SK-N-MC (cell line): ENCODE measurements at places on chromosomes 5 and 9.
A peak's percentile ranks its signal among the peaks of the same experiment; 100 is the strongest.

DNA sequence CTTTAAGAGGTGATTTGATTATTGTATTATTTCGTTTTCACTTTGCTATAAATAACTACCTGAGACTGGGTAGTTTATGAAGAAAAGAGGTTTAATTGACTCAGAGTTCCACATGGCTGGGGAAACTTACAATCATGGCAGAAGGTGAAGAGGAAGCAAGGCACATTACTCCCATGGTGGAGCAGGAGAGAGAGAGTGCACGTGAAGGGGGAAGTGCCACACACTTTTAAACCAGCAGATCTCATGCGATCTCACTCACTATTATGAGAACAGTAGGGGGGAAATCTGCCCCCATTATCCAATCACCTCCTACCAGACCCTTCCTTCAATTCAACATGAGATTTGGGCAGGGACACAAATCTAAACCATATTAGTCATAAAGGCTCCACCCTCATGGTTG lies 36.1 kb upstream of the NDFIP1 start:
- no peak for DNase-seq

- DNase-seq, result no peak
These were observed 417.2 kb upstream of the C9orf72 start for GRCh38 chr9:27990524-27990923.

- no peak for DNase-seq
These were observed 346.5 kb downstream of the SPOCK1 start for GRCh38 chr5:137152616-137153015.

DNA sequence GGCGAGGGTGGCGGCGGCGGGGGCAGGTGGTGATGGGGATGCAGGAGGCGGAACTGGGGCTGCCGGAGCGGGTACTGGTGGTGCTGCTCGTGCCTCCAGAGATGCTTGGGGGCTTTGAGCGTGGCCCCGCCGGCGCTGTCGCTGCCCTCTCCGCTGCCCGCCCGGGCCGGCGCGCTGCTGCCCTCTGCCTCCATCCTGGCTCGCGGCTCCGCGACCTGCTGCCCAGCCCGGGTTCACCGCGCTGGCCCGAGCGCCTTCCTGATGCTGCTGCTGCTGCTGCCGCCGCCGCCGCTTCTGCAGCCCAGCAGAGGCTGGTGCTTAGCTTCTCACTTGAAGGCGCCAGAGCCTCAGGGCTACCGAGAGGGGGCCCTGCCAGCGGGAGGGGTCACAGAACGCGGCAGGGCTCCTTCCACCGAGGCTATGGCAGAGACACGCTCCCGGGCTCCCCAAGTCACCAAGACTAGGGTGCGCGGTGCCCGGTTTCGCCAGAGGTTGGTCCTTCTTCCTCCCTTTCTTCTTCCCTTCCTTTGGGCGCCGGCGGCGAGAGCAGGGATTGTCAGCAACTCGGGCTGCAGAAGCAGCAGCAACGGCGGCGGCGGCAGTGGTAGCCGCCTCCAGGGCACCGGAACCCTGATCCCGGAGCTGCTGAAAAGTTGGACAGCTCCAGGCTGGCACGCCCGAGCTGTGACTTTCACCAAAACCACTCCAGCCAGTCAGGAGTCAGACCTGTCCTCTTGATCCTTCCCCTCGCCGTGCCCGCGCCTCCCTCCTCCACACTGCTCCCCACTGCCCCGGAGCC lies at the start of gene PDE4D:
Gene PDE4D, minus strand, starts transcription at position 298 of the 799 bp plus-strand sequence.
- DNase-seq, result no peak

GRCh38 chr5:99005506-99005905 lies 76.7 kb upstream of the CHD1 start:
- no peak for DNase-seq

DNA sequence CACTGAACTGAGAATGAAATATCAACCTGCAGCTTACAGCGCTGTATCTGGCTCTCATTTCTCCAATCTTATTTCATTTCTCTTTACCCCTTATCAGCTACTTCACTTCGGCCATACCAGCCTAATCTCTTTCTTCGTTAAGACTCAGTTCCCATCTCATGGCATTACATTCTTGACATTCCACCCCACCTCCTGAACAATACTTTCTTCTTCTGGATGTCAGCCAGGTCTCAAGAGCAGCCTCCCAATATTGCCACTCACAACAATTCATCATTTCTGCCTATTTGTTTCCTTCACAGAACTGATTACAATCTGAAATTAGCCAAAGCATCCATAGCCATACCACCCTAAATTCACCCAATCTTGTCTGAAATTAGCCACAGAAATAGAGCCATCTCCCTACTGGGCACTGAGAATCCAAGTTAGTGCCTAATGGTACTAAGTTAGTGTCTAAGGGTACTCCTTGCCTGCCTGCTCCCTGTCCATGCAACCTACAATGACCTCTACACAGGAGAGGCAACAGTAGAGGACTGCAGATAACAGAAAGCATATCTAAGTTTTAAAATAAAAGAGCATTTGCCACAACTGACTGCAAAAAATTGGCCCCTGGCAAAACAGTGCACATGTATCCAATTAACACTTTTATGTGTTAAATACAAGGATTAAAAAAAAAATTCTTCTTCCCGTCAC lies 35.2 kb downstream of the SETX start:
- no peak for DNase-seq

- no peak for DNase-seq
These were observed 274.2 kb downstream of the TMEM167A start for GRCh38 chr5:82802954-82803353.

- DNase-seq, result no peak
These were observed 103.8 kb upstream of the ZNF618 start for GRCh38 chr9:113772121-113772810.

DNA sequence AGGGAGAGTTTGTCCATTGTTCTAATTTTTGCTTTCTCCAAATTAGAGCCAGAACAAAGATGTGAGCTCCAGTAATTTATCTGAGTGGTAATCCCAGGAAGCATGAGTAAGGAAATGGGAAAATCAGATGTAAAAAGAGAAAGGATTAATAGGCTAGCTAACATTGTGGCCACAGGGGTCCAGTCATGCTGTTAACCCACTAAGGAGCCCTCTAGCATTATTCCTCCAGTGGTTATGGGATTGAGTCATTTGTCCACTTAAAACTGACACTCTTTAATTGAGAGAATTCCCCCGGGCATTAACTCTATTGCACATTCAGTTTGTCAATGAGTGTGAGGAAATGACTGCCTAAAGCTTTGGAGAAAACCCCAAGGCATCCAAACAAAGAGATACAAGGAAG lies 700.3 kb upstream of the TYRP1 start:
- peak; percentile 34 for DNase-seq

DNA sequence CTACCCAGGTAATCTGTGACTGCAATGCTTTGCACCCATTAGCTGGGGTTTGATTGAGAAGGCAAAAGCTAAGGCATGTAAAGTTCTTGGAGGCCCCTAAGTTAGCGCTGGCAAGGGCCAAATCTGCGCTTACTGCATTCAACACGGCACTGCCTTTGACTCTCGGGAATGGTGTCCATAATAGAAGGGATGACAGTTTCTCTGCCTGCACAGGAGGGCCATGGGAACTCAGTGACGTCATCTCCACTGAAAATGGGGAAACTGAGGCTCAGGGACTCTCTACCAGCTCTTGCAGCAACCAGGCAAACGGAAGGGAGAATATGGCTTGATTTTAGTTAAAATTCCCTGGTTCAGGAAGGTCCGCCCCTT lies 487 bp downstream of the SPATA24 start:
- DNase-seq, result no peak

- no peak for DNase-seq
These were observed 222.0 kb downstream of the MAN2A1 start for GRCh38 chr5:109911731-109912130.

GRCh38 chr5:88051148-88051547 lies 217.5 kb downstream of the TMEM161B start:
- DNase-seq, result no peak

- DNase-seq, result no peak
These were observed 5.1 kb upstream of the ARSI start for GRCh38 chr5:150307617-150308426.

- no peak for DNase-seq
These were observed 64.6 kb downstream of the GHR start for GRCh38 chr5:42487821-42488220.

- no peak for DNase-seq
These were observed 37.4 kb downstream of the CSNK1G3 start for GRCh38 chr5:123549256-123549904.

DNA sequence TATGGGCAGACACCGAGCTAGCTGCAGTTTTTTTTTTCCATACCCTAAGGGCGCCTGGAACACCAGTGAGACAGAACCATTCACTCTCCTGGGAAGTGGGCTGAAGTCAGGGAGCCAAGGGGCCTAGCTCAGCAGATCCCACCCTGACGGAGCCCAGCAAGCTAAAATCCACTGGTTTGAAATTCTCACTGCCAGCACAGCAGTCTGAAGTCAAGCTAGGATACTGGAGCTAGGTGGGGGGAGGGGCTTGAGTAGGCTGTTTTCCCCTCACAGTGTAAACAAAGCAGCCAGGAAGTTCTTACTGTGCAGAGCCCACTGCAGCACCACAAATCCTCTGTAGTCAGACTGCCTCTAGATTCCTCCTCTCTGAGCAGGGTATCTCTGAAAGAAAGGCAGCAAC lies 151.7 kb upstream of the HCN1 start:
- no peak for DNase-seq

- no peak for DNase-seq
These were observed 9.7 kb downstream of the IPPK start for GRCh38 chr9:92660266-92660665.

- DNase-seq, result peak; percentile 24
These were observed 167.6 kb upstream of the WWC1 start for GRCh38 chr5:168123631-168124528.

DNA sequence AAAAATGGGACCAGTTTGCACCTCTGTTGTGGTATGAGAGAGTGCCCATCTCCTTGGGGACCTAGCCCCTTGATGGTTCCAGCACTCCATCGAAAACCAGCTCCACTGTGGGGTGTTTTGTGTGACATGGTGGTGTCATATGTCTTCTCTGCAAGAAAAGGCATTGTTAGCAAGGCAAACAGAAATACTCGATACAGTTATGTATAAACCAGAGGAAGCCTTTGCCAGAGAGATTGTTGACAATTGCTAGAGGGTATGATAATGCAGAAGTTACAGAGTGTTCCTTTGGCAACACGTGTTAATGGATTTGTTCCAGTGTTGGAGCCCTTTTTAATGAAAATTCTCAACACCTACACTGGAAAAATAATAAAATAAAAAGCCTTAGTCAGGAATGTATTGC lies 270.4 kb upstream of the DMRT1 start:
- DNase-seq, result no peak
